Activated naive CD4-positive, alpha-beta T cell treated with anti-CD3 and anti-CD28 coated beads, Interleukin-2, amount 50 U/mL, for 16 hours (primary cell): ENCODE measurements at places on chromosomes 2 and 18.

DNA sequence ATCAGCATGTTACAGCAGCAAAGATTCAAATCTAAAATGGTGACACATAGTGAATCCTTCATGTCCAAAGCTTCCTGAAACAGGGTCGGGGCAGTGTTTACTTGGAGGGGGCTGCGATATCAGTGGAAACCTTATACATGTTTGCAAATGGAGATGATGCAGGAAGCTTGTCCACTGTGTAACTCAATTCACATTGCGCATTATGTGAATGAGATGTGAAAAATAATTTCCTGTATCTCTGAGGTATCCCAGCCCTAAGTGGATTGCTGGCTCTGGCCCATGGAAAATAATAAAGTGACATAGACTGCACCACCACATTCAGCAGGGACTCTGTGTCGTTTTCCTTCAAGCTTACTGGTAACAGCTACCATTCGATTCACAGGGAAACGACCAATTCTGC lies 505.5 kb downstream of the GALR1 start:
- no peak for DNase-seq

DNA sequence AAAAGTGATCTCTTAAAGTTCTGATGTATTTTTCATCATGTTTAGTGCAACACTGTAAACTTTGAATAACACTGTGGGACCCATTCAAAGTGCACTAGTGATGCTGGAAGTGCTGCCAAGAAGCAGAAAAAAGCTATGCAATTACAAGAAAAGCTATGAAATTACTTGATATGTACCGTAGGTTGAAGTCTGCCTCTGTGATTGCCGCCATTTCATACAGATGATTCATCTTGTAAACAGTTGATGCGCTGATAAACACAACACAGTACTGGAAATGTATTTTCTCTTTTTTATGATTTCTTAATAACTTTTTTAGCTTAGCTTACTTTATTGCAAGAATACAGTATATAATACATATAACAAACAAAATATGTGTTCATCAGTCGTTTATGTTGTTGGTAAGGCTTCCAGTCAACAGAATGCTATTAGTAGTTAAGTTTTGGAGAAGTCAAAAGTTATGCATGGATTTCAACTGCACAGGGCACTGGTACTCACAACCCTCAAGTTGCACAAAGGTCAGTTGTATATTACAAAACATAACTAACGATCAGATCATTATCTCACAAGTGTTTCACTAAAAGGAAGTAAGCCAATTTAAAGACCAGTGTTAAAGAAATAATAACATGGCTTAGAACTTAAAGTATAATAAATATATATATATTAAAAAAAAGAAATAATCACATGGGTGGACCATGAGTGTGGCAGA lies 82.0 kb downstream of the SGPP2 start:
- no peak for DNase-seq

DNA sequence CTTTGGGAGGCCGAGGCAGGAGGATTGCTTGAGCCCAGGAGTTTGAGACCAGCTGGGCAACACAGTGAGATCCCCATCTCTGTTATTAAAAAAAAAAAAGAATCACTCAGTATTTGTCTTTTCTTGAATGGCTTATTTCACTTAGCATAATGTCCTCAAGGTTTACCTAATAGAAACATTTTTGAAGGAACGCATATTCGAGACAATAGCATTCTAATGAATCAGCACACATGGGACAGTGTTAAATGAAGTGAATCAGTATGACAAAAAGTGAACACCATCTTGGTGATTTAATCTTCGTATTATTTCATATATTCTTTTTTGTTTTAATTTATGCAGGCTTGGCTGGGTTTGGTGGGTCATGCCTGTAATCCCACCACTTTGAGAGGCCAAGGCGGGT lies 44.7 kb downstream of the WIPF1 start:
- no peak for DNase-seq

DNA sequence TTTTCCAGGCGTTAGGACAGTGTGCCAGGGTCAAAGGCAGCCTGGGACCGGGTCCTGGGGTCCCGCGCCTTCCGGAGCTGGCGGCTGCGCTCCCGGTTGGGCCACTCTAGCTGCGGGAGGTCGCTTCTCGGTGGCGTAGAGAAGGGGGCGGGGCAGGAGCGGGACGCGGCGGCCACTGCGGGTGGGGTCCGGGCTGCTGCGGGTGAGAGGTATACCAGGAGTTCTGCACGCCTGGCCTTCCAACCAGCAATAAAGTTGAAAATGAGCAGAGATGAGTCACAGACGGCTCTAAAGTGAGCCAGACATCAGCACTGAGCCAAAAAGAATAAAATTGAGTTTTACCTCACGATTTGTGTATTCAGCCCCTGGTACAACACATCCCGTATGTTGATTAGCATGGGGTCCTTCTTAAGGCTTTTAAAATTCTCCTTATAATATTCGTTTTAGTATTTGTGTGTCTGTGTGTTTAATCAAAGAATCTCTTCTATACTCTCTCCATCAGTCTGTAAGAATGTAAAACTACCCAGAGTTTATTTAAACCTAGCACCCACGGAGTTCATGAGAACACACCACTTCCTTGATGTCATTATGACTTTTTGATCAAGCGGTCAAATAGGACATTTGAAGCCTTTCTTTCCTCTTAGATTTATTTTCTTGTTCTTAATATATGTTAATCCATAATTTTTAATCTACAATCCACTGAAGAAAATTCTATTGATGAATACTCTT lies at the start of gene C1GALT1C1L:
Gene C1GALT1C1L, minus strand, starts transcription at position 108 of the 729 bp plus-strand sequence. Its CDS starts 107 bp downstream, at position 1.
- DNase-seq: peak; percentile 22

DNA sequence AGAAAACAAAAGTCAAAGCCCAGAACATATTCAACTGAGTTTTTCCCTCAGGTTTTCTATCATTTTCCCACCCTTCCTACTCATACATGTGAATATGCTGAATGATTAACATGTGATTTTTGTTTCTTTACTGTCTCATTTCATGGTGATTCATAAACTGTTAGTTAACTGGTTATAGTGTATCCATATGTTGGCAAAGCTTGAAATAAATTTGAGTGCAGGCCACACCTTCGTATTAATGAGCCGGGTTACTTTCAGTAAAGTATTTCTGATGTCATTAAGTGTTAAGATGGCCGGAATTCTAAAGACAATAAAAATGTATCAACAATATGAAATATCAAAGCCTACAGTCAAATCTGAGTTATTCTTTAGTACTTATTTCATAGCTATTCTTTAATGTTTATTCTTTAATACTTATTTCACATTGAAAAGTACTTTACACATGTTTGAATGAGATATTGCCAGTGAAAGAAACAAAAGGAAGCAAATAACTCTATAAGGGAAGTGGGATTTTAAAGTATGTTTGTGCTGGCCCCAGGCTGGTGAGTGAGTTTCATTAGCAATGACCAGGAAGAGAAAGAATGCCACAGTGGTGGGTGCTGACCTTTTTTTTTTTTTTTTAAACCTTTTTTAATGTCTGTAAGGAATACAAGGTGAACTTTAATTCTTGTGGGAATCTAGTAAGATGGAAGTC lies 178.6 kb downstream of the NEDD4L start:
- DNase-seq: no peak

DNA sequence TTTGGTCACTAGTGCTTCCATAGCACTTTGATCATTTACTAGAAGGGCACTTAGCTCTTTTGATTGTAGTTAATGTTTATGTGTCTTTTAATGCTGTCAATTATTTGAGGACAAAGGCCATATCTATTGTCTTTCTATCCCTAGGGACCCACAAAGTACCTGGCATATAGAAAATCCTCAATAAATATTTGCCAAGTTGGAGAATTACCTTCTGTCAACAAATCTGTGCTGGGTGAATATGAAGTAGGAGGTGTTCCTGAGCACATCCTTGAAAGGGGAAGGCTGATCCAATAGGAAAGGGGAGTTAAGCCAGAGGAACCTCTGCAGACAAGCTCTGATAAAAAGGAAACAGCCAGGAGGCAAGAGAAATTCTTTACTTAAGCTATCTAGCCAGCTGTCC lies 8.2 kb downstream of the DPP4 start:
- DNase-seq: no peak

DNA sequence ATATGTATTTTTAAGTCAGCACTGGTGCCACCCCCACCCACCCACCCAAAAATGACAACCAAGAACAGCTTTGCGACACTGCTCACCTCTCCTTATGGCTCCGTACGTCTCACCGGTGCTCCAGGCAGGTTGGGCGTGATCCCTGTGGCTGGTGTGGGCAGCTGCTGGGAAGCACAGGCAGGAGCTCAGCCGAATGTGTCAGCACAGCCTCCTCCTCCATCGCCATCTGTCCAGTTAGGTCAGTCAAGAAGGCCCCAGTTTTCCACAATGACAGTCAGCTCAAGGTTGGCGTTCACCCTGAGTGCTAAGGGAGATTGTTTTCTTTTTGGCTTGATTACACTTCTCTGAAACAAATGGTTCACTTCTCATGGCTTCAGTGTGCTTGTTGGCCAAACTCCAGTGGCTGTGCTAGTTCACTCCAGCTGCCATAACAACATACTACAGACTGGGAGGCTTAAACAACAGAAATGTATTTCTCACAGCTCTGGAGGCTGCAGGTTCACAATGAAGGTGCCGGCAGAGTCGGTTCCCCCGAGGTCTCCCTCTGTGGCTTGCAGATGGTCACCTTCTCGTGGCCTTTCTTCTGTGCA lies 30.2 kb downstream of the AMER3 start:
- no peak for DNase-seq

DNA sequence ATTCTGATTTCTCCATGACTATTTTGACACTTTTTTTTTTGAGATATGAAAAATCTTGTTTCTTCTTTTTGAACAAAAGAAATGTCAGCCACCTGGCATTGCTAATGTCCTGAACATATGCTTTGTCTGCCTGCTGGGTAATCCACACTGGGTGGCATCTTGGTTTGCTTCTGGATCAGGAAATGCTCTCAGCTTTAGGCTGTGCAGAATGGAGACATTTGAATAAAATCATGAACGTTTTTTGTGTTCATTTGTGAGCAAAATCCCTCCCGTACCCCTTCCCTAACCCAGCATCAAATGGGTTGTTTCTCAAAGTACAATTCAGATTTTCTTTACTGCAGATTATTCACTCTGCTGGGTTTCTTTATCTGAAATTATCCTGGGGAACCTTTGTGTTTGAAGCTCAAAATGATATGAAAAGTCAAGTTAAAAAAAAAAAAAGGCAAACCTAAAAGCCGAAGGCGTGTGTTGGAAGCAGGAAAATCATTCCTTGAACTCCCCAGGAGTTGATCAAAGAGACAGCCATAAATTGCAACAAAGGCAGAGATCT lies 53.4 kb upstream of the KLF7 start:
- DNase-seq: no peak

- DNase-seq: peak; percentile 39
Measured at GRCh38 chr2:8303322-8303832, 378.5 kb upstream of the ID2 start.

- no peak for DNase-seq
Measured at GRCh38 chr2:155223781-155224406, 525.4 kb downstream of the KCNJ3 start.

- DNase-seq: no peak
Measured at GRCh38 chr18:63111671-63112402, 207.7 kb downstream of the BCL2 start.

DNA sequence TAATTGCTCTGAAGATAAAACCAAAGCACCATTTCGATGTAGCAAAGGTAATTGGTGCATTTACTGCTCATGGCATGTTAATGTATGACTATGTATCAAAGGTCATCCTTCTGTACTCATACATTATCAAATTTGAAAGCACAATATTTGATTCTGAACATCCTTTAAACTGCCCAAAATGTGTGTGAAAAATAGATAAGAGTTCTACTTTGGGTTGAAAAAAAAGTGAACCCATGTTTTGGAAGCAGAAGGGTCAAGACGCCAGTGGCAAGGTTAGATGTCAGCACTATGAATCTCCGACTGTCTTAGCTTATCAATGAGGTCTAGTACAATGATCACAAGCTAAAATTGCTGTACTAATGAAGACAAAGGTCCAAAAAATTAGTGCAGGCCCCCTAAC lies 83.1 kb downstream of the LNPK start:
- no peak for DNase-seq

DNA sequence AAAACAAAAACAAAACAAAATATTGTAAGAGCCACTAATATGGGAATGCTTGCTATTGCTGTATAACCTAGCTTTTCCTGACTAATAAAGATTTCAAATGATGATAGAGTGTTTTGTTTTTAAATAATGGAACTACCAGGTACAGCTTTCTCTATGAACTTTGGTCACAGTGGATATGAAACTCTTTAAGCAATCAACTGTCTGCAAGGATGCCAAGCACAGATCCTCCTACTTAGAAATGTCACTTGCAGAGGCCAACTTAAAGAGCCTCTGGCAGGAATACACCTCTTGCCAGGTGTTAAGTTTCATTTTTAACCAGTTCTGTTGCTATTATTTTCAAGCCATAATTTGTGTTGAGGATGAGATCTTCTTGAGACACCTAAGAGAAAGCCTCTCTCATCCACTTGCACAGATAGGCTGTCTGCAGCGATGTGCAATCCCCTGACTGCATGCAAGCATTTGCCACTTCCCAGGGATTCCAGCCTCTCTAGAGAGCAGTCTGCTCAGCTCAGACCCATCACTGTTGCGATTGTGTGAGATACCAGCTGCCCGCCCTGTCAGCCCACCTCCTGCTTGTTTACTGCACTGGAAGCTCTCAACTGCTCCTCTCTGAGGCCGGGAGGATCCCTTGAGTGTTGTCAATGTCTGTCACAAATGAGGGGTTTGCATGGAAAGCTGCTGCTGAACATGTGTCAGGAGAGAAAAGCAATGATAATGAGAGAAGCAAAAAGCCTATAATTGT lies 86.1 kb upstream of the SCG2 start:
- no peak for DNase-seq

DNA sequence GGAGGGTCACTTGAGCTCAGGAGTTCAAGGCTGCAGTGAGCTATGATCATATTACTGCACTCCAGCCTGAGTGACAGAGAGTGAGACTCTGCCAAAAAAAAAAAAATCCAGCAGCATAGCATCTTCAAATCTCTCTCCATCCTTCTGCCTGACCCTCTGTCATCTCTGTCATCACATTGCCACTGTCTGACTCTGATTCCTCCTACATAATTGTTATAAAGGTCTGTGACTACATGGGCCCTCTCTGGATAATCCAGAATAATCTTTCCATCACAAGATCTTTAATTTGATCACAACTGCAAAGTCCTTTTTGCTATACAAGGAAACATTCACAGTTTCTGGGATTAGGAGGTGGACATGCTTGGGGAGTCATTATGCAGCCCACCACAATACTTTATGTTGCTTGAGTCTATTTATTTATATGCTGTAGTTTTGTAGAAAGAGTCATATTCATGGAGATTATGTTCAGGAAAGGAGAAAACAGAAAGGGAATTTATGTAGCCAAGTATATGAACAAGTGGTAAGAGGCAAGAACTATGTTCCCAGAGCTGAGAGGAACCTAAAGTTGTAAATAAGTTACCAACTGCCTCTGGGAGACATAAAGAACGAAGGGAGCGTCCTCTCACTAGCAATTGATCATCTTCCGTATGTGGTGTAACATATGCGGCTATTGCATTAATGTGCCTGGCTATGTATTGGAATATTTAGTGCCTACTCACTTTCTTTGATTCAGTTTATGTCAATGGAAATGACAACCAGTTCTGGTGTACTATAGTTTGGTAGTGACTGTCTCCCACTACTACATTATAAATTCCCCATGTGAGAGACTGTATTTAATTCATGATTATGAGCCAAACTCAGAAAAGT lies 21.5 kb downstream of the RND3 start:
- DNase-seq: no peak

- DNase-seq: no peak
Measured at GRCh38 chr18:49834258-49834657, 20.9 kb upstream of the ACAA2 start.
